ENCODE measurements at places on chromosomes 7 and 10.

DNA sequence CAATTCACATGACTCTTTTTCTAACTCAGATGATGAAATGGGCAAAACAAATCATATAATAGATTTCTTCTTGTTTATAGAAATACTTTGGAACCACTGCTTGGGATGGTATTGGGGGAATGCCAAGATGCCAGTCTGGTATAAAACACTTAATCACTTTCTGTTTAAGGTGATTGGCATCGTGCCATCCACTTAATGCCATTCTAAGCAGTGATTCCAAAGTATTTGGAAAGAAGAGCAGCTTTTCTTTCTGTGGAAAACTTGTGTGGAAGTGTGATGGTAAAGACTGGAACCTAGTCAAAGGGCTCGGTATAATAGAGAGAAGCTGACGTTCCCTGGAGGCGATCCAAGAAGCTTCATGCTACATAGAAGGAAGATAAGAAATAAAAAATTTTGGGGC, 120.6 kb downstream of the TMEM26 start:
- DNase-seq, result no peak

GRCh38 chr10:8705415-8705814, 650.9 kb downstream of the GATA3 start:
- DNase-seq, result no peak

DNA sequence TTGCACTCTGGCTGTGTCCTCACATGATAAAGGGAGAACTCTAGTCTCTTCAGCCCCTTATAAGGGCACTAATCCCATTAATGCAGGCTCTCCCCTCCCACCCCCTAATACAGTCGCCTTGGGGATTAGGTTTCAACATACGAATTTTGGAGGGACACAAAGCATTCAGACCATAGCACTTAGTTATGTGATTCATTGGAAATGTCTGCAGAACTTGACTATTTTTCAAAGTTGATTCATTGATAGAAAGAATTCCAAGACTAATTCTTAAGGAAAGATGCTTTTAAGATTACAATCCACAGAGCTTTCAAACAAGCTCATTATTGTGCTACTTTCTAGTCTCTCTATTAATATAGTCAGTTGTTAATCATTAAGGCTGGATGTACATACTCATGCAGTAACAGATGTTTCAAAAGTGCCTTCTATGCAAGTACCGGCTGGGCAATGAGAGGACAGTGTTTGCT, 85.3 kb upstream of the RPA3 start:
- no peak for DNase-seq

GRCh38 chr10:101038484-101038883, 7.5 kb downstream of the SFXN3 start:
- no peak for DNase-seq

DNA sequence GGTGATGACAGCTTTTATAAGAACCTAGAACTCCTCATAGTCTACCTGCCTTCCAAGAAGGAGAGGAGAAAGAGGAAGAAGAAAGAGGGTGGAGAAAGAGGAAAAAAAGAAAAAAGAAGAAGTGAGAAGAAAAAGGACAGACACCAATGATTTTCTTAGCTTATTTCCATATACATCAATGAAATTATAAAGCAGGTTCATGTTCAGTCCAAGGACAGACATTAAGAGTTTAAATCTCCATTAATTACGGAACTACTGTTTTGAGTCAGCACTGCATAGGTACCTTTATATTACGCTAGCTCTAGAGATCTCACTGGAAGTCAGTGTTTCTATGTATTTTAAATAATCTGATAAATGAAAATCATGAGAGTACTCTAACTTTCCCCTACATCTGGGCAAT, 309.0 kb upstream of the HGF start:
- peak; percentile 29 for DNase-seq

DNA sequence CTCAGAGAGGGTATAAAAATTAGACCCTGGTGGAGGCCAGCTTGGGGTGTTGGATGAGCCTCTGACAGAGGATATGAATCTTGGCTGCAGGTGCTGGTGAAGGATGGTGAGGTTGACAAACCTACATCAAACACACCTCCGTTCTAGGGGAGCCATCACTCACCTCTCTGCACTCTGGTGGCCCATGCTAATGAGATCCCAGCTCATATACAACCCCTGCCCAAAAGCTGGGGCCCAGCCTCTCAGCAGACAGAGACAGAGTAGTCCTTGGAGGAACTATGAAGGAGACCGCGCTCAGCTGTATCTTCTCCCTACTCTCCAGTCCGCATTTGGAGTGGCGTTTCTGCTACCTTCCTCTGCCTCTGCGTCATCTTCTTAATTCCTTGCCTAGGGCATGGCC, 83.1 kb upstream of the SORCS3 start:
- DNase-seq, result no peak

DNA sequence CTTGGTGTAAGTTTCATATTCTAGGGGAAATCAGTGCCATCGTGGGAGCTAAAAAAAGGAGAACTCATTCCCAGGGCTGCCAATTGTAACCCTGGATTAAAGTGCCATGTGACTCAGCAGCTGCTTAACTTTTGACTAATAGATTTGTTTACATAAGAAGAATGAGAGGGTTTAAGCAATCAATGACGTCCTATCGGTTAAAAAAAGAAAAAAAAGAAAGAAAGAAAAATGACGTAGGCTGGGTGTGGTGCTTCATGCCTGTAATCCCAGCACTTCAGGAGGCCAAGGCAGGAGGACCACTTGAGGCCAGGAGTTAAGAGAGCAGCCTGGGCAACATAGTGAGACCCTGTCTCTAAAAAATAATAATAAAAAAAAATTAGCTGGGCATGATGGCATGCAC, 116.2 kb upstream of the AFAP1L2 start:
- no peak for DNase-seq

GRCh38 chr10:46556515-46557318, at the start of gene GPRIN2:
Gene GPRIN2 (minus strand): TSS chr10:46556658. CDS start chr10:46550736, 5,922 bp downstream.
- no peak for DNase-seq

- DNase-seq, result no peak
Observed at GRCh38 chr7:98322331-98323270, 41.1 kb downstream of the BRI3 start.

DNA sequence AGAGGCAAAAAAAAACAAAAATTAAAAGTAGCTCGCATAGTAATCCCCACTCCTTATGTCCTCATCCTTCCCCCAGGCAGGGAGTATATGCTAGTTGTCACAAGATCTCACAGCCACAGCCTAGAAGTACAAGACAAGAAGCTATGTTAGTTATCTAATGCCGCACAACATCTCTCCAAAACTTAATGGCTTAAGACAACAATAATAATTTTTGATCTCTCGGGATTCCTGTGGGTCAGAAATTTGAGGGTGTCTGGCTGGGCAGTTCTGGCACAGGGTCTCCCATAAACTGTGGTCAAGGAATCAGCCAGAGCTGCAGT, 39.7 kb downstream of the CPVL start:
- DNase-seq, result no peak

GRCh38 chr10:33358016-33358415, 23.5 kb upstream of the NRP1 start:
- DNase-seq, result no peak

GRCh38 chr10:48473704-48474103, 131.2 kb downstream of the ARHGAP22 start:
- no peak for DNase-seq

DNA sequence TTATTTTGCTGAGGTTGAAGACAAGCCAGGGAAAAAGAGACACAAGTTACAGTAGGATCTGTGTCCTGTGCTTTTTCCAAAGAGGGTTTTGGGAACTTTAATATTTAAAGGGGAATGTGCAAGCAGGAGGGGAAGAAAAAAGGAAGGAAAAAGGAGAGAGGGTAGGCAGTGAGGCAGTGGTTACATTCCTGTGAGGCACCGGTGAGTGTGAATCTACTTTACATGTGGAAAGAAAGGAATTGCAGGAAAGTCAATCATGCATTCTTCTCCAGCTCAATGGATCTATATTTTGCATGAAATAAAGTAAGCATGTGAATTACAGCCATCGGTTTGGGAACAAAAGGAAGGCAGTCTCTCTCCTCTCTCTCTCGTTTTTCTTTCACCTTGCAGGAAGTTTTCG, 12.6 kb upstream of the DYNC2I1 start:
- no peak for DNase-seq

DNA sequence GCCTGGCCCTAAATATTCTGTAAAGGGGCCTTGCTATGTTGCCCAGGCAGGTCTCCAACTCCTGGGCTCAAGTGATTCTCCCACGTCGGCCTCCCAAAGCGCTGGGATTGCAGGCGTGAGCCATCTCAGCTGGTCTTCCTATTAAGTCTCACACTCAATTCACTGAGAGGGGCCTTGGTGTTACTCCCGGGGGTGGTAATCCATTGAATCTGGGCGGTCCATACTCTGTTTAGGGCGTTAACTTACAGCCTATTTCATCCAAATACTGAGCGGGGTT, 665 bp upstream of the SRRT start:
- no peak for DNase-seq

DNA sequence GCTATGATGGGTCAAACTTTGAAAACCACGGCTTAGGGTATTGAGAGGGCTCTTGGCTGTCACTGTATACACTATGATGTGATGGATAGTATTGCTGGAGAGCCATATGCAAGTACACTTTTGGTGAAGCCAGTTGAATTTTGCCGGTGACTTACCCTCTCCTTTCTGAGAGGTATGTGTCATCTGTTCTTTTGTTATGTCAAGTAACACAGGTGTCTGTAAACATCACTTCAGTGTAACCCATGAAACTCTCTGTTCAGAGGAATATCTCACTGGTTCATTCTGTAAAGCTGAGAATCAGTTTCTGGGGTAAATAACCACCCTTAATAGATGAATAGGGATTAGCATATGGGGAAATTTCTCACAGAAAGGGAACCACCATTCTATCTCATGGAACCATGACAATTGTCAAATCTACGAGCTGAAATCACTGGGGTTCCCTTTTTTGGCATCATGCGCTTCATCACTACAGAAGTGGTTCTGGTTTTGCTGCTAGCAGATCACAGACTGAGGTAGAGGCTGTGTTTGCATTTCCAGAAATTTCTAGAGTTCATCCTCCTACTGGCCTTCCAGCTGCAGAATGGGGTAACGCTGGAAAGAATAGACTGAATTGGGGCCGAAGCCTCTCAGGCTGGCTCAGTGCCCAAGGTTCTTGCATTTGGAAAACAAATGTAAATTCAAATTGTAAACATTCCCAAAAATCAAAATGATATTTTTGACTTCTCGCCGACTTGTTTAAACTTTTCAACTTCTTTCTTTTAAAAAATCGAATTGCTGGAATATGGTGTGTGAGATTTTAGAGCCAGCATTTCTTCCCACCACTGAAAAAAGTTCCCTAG, 83.3 kb upstream of the CREB5 start:
- DNase-seq, result no peak

- peak; percentile 38 for DNase-seq
Observed at GRCh38 chr7:101538596-101539459, 90.3 kb downstream of the MYL10 start.

DNA sequence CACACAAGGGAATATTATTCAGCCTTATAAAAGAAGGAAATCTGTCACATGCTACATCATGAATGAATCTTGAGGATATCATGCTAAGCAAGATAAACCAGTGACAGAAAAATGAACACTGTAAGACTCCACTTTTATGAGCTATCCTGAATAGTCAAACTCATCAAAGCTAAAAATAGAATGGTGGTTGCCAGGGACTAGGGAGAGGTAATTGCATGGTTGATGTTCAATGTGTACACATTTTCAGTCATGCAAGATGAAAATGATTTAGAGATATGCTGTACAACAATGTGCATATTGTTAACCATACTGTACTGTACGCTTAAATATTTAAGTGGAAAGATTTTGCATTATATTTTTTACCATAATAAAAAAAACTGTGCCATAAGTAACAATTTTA, 1349.1 kb downstream of the XPNPEP1 start:
- no peak for DNase-seq

DNA sequence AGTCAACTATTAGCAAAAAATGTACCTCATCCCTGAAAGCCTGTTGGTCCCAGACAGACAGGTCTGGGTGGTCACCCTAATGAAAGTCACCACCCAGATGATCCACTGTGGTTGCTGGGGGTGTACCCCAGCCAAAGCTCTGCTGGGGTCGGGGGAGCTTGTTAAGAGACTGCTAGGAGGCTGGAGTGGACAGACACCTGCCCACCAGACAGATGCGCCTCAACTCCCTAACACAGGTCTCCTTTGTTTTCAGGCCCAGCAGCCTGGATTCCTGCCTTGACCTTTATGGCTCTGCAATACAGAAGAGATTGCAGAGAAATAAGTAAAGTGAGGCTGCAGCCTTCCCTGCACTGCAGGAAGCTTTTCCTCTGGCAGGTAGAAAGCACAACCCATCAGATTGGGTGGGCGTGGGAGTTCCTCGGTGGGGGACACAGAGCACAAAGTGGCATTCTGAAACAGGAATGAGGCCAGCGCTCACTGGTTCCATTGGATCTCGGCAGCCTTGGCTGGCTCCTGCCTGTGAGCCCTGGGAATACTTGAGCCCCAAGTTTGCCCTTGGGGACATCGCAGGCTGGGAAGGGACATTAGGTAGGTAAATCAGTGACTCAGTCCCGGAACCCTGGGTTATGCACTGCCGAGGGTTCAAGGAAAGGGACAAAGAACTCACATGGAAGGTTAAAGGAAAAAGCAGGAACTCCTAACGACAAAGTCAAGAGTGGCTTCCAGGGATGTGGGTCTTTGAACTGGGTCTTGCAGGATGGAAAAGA, 18.0 kb upstream of the ZNF488 start:
- DNase-seq, result no peak

DNA sequence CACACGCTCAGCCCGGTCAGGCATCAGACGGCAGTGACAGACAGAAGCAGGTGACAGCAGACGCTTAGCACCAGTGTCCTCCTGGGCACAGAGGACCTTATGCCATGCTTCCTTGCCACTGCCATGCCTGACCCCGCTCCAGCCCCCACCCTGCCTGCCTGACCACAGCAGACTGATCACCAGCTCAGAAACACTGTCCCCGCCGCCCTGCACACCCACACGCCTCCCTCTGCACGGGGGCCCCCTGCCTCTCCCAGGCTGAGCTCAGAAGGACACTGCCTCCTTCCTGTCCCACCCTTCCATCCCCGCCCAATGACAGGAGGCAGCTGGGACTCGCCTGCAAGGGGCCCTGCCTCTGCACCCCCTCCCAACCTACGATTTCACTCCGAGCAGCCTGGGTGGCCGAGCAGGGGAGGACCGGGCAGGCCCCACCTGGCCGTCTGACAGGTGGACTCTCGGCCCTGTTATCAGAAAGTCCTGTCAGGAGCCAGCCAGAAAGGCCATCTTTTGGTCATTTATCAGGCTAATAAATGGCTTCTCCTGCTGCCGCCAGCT, 183.4 kb downstream of the ELFN1 start:
- DNase-seq, result no peak

Data from GM06990 (cell line).